ENCODE measurements at places on chromosomes 2 and 18.

- DNase-seq = peak; percentile 85
Observed at GRCh38 chr2:33069894-33070651, 123.3 kb downstream of the LTBP1 start.

GRCh38 chr18:6437937-6438818 lies 23.5 kb upstream of the L3MBTL4 start:
- DNase-seq = no peak

DNA sequence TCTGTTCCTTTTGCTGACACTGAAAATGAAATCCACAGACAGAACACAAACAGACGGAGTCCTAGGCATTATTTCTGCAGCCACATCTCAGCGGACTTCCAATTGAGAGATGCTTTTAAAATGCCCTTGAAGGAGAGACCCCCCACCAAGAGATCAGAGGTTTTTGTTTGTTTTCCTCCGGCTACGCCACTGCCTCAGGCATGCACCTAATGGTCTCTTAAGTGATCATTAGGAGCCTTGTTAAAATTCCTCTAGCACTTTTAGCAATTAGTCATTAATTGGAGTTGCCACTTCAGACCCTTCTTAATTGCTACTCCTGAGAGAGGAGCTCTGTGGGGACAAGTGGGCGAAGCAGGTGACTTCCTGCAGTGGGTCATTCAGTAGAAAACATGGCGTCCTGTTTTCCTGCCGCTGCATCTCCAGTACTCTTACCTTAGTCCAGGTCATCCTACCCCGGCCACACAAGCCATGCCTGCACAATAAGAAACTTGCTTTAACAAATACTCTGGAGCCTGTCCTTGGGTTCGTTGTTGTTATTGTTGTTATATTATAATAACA lies 257.7 kb upstream of the CHAC2 start:
- DNase-seq = no peak

DNA sequence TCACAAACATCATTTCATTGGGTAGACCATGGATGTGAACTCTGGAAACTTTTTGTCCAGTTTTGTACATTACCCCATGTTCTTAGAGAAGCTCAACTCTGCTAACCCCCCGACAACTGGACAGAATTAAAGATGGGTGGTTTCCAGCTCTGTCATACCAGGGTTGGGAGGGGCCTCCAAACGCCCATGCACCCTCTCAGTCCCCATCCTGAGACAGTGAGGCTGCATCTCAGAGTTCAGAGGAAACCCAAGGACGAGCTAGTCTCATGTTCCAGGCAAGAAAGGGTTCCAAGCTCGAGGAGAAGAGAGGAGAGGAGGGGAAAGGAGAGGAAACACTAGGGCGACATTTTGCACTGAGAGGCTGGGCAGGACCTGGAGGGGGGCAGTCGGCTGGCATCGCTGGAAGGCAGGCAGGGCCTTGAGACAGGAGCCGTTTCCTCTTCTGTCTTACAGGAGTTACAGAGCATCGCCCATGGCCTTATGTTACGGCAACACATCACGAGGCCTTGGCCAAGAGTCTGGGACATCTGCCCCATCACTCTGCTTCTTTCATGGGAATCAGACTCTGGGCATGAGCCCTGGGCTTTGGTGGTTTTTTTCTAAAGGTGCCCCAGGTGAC lies 16.4 kb downstream of the MAL start:
- no peak for DNase-seq

DNA sequence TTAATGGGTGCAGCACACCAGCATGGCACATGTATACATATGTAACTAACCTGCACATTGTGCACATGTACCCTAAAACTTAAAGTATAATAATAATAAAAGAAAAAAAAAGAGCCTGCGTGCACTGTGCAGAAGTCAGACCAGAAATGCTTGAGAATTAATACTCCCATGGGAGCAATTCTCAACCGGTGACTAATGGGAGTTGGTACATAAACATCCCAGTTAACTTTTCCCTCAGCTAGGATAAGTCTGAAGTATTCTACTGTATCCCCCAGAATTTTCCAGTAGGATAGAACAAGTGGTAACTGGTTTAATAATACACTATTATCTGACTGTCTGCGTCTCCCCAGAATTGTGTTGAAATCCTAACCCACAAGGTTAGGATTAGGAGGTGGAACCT lies 113.6 kb upstream of the COL5A2 start:
- DNase-seq = no peak

GRCh38 chr2:25938345-25938744 lies 44.0 kb downstream of the KIF3C start:
- DNase-seq = no peak

- DNase-seq = no peak
Observed at GRCh38 chr2:131143803-131144202, 38.7 kb downstream of the PLEKHB2 start.

- DNase-seq = no peak
Observed at GRCh38 chr2:173523497-173523896, 168.8 kb downstream of the CDCA7 start.

DNA sequence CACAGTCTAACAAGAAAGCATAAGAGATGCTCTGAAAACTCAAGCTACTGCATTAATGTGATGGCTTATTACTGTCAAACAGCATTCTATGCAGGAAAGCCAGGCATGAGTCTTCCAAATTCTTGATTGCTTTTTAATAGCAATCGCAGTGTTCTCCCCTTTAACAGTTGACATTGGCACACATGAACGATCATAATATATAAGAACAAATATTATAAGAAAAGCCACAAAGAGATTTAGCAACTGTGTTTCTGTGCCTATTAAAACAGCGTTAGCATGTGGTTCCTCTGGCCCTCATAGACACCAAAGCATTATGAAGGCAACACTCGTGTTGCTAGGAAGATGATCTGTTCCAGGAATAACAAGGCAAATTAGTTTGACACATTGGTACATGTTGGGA lies 245.0 kb downstream of the ACKR3 start:
- no peak for DNase-seq

- no peak for DNase-seq
Observed at GRCh38 chr2:38719706-38720105, 31.5 kb downstream of the SRSF7 start.

GRCh38 chr18:383135-383534 lies 115.3 kb upstream of the THOC1 start:
- DNase-seq = no peak

GRCh38 chr2:101758001-101758400 lies 60.5 kb downstream of the MAP4K4 start:
- DNase-seq = no peak

DNA sequence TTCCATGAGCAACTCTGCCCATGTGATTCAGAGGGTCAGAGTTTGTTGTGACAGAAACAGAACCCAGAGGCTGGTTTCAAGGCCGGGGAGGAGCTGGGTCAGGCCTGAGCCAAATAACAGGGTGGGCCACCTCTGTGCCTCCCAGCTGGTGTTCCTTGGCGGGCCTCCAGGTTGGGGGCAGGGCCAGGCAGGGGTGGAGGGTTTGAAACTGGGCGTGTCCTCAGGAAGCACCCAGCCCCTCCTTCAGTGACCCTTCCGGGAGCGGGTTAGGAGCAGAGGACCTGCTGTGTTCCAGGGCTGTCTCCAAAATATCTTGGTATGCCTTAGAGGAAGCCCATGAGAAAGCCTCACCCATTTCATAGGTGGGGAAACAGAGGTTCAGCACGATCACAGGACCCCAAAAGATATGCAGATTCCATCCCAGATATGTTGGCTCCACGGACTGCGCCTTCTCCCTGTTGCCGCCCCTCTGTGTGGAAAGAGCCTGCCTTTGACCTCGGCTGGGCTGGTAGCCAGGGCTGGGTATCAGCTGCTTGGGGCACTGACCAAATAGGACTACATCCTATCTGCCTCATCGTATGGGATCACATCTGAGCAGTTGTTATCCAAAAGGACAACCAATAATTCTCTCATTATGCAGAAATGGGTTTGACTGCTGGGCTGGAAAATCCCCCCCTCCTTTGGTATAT lies 74.8 kb upstream of the GLI2 start:
- peak; percentile 87 for DNase-seq

DNA sequence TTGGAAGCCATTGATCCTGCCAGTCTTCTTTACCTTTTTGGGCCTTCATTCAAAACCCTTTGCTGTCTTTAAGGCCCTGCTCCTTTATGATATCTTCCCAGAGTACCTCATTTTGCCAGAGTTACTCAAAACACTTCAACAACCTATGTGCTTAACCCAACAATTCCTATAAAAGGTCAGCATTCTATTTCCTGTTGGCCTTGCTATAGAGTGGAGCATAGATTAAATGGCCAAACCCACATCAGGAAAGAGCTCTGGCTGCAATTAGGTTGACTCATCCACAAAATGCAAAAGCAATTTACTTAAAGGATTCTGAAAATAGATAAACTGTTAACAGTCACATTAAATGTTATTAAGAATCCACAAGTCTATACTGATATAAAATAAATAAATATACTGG lies 21.2 kb downstream of the MRPL33 start:
- no peak for DNase-seq

DNA sequence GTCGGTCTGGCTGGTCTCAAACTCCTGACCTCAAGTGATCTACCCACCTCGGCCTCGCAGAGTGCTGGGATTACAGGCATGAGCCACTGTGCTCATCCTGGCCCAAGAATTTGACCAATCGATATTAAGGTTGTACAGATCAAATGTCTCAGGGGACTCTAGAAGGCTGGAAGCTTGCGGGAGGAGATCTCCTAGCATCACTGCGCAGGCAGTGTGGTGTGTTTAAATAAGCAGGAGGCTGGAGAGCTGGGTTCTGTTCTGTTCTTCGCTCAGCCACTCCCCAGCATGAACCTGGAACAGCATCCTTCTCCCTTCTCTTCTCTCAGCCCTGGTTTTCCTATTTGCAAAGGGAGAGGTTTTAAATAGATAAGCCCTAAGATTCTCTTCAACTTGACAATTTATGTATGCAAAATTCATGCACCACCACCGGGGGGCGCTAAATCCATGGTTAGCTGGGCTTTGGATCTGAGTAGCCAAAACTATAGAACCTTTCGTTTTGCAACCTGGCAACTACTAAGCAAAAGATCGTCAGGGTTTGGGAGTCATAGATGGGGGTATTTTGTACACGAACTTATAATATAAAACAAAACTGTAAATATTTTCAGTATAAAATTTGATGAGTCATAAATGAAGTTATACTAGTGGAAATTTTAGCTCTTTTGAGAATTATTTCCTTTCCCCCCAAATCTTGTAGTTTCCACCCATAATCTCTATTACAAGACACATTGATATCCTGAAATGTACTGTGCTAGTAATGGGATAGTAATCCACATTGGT lies 60.6 kb downstream of the SLC16A14 start:
- peak; percentile 95 for DNase-seq

GRCh38 chr18:27501671-27502070 lies 316.6 kb upstream of the CHST9 start:
- DNase-seq = no peak

- DNase-seq = peak; percentile 98
Observed at GRCh38 chr2:127083819-127084503, 23.0 kb downstream of the BIN1 start.

GRCh38 chr2:146437712-146438111 lies 1407.1 kb upstream of the ACVR2A start:
- DNase-seq = no peak

GRCh38 chr2:152099367-152100050 lies 665 bp upstream of the CACNB4 start:
- no peak for DNase-seq

GRCh38 chr2:169038338-169038757 lies 7.2 kb upstream of the ABCB11 start:
- DNase-seq = no peak

GRCh38 chr2:8893474-8893873 lies 56.1 kb upstream of the KIDINS220 start:
- no peak for DNase-seq
